ENCODE measurements at places on chromosomes 6 and 20.
A peak's percentile ranks its signal among the peaks of the same experiment; 100 is the strongest.

DNA sequence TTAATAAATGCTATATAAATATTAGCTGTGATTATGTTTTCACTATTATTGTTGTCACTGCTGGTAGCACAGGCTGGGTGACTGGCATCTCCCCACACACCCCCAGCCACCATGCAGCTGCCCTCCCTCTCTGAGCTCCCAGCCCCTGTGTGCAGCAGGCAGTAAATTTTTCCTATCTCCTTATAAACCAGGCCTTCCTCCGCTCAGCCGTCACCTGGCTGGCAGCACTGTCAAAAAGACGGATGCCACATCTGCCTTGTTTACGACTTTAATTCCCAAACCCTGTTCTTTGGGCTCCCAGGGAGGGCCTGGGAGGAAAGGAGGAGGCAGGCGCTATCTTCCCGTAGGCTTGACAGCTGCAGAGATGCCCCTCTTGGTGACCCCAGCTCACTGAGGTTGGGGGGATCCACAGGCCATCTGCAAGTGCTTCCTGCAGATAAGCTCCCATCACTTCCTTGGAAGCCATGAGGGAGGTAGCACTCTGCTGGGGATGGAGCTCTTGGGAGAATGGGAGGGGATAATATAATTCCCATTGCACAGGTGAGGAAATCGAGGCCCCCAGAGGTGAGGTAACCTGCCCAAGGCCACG is 94.5 kb downstream of the GRM4 start:
- no peak for DNase-seq

DNA sequence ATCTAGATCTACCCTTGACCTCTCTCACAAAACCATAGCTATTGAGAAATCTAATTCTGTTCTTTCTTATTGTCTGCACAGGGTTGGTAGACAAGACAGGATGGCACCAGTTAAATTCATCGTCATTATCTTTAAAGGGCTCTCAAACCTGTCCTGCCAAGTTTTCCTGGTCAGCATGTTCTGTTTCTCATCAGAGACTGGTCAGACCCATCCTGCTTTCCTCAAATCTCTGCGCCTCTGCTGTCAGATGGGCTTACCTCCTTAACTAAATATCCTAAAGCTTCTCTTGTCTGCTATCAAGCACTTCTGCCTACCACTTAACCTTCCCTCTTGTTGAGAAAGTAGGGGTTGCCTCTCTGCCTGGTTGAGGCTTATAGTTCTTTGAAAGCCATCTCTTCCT is 125.2 kb downstream of the MYO6 start:
- DNase-seq, result no peak

- DNase-seq, result no peak
Observed at GRCh38 chr6:119459207-119459974, 109.8 kb upstream of the MAN1A1 start.

- no peak for DNase-seq
Observed at GRCh38 chr6:44680202-44680720, 292.8 kb downstream of the CDC5L start.

- DNase-seq, result no peak
Observed at GRCh38 chr6:4656106-4656505, 120.1 kb upstream of the CDYL start.

- DNase-seq, result peak; percentile 98
Observed at GRCh38 chr6:37432916-37433656, at the start of gene CMTR1. CMTR1 (plus strand) TSS chr6:37433221; CDS start chr6:37435630, 2,409 bp downstream.

DNA sequence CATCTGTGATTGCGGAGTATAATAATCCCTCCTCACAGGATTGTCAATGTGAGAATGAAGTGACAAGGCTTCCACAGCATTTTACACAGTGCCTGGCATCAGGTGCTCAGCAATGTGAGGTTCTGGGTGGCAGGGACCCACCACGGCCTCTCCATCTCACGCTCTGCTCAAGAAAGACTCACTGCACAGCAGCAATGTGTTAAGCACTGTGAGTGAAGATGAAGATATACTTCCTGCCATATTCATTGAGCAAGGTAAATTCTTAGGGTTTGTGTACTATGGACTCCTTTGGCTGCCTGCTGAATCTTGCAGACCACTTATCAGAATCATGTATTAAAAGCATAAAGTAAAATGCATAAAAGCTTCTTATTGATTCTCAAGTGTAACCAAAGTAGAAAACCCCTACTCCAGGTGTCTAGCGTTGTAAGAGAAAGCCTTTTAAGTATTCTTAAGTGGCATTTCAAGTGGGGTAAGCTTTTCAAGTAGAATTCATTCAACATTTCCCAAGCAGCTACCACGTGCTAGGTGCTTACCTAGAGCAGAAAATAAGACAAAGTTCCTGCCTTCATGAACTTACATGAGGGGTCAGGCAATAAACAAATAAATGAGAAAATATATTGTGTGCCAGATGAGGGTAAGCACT is 17.0 kb upstream of the MEP1A start:
- DNase-seq, result no peak

DNA sequence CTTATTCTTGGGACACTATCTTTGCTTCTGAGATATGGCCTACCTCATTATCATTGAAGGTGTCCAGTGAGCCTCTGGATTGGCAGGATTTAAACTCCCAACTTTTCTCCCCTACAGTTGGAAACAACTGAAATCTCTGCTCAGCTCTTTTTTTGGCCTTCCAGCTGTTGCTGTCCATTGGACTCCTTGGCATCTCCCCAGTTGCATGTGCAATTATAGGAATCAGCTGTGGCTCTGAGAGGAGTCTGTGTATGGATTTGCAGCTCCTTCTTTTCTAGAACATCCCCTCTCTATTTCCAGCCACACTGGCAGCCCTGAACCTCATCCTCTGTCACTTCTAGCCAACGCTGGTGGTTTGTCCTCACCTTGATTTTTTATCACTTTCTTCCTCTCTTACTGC is 21.2 kb downstream of the RAB22A start:
- DNase-seq, result no peak

- DNase-seq, result no peak
Observed at GRCh38 chr6:31008165-31008564, 2.1 kb upstream of the MUC22 start.

DNA sequence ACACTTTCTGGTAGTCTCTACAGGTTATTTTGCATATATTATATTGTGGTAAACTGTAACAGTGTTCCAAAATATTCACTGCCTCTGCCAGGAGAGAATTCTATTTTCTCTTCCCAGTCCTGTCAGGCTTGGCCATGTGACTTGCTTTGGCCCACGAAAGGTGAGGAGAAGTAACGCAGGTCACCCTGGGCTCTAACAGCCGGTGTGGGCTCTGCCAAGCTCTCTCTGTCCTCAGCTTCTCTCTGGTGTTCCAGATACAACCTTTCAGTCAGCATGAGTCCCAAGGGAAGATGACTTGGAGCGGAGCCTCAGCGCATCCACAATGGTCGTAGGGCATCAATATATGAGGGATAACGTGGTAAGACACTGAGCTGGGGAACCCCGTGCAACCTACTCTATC is 113.0 kb upstream of the RREB1 start:
- no peak for DNase-seq

- no peak for DNase-seq
Observed at GRCh38 chr6:105794870-105795269, 291.3 kb upstream of the PRDM1 start.

- peak; percentile 29 for DNase-seq
Observed at GRCh38 chr6:26056583-26057350, 30.5 kb upstream of the HFE start.

DNA sequence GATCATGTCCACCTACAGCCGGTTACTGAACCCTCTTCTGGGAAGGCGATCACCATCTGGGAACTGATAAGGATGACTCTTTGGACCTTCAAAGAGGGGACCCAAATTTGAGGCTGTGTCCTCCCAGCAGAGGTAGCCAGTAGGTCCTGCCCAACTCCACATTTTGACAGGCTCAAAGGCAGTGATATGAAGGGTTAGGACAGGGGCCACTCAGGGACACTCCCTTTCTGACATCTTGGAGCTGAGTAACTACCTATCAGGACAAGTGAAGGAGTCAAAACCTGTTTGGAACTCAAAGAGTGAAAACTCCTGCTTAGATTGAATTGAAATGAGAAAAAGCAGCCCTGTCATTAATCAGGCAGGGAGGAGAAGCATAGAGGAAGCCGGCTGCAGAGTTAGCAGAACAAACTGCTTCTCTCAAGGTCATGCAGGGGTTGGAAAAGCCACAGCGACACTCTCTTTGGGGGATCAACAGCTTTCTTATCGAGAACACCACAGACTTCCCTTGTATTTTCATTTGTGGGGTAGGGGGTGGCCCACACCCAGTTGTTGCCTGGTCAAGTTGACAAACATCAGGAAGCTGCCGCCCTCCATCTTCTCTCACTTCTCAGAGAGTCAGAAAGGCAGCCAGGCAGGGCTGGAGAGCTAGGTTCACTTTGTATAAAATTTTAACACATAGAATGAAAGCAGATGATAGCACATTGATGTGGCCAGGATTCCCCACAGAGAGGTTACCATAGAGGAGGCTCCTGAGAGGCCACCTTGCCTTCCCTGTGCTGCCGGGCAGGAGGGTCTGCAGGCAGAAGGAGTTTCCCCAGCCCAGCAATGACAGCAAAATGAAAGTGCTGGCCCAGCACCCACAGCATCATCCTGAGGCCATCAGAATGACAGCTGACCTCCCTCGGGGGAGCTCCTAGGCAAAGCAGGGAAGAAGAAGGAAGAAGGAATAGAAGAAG is 47.6 kb downstream of the AGPAT4 start:
- peak; percentile 57 for DNase-seq

- no peak for DNase-seq
Observed at GRCh38 chr6:155670655-155671054, 215.0 kb upstream of the NOX3 start.

GRCh38 chr6:158040051-158040803 is 58.6 kb downstream of the SYNJ2 start:
- no peak for DNase-seq

GRCh38 chr6:150394053-150394898 is 25.5 kb downstream of the IYD start:
- no peak for DNase-seq
